ENCODE measurements at places on chromosomes 4 and X.

GRCh38 chr4:24793219-24794005, 2.0 kb upstream of the SOD3 start:
- DNase-seq = no peak

- DNase-seq = no peak
These were observed 165.1 kb upstream of the PPP3CA start for GRCh38 chr4:101512416-101512815.

- no peak for DNase-seq
These were observed 6.1 kb downstream of the AKAP17A start for GRCh38 chrX:1597345-1598020.

DNA sequence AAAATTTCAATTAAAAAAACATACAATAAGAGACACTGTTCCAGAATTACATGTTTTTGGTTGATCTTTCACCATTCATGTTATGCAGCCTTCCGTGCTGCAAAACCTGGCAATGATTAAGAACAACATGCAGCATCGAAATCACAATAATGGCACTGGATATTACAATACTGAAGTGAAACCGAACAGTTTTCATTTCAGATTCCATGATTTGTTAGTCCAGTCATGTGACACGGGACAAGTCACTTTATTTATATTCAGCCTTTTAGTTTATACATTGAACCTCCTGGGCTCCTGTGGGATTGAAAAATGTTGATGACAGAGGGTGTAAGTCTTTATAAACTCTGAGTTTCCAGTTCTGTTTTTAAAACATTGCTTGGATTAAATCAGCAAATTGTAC, 142.5 kb upstream of the TTC29 start:
- no peak for DNase-seq

DNA sequence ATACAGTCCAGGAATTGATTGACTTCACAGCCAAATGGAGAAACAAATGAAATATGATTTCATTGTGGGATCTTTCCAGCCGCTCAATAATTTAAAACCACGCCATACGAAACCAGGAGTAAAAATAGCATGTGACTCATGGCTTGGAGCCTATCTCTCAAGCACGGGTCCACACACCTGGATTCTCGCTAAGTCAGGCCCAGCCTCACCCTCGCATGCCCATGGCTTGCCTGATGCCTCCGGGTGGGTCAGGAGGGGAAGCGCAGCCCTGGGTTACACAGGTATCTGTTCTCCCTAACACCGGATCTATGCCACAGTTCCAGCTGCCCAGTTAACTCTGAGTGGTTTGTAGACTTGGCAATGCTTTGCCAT, 5.6 kb upstream of the ABLIM2 start:
- DNase-seq = no peak

DNA sequence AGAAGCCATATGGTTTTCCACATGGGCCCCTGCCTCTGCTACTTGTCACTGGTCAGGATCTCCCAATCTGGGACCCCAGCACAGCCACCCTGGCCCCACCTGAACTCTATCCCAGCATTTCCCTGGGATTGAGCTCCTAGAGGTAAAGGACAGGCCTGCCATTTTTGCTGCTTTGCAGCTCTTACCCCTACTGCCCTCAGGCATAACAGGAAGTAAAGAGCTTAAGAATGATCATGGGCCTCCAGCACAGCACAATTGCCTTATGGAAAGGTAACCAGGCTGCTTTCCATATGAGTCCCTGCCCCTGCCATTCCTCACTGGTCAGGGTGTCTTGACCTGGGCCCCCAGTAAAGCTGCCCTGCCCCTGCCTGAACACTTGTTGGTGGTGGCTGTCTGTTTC, 254.9 kb upstream of the ZCCHC13 start:
- no peak for DNase-seq

DNA sequence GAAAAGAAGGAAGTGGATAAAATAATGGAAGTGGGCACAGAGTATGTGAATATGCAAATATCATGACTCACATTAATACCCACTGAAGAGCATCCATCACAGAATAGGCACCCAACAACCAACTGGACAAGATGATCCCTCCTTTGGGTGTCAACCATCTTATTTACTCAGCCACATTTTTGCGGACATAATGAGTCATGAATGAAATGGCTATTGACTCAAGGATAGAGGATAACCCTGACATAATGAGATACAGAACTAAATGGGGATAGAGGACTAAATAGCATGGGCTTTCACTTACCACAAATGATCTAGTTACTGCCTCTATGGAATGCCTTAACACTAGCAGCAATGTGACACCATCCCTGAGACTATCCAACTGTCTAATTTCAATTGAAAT, 224.7 kb downstream of the ANTXR2 start:
- DNase-seq = no peak

DNA sequence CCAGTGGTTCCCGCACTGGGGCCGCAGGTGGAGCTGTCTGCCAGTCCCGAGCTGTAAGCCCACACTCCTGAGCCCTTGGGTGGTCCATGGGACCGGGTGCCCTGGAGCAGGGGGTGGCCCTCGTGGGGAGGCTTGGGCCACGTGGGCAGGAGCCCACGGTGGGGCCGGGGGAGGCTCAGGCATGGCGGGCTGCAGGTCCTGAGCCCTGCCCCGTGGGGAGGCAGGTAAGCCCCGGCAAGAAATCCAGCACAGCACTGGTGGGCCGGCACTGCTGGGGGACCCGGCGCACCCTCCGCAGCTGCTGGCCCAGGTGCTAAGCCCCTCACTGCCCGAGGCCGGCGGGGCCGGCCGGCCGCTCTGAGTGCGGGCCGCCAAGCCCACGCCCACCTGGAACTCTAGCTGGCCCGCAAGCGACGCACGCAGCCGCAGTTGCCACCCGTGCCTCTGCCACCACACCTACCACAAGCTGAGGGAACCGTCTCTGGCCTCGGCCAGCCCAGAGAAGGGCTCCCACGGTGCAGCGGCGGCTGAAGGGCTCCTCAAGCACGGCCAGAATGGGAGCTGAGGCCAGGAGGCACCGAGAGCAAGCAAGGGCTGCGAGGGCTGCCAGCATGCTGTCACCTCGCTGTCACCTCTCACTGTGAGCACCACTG, 2.0 kb upstream of the METAP1 start:
- no peak for DNase-seq

- DNase-seq = no peak
These were observed 106.4 kb upstream of the NDST4 start for GRCh38 chr4:115219862-115220261.

DNA sequence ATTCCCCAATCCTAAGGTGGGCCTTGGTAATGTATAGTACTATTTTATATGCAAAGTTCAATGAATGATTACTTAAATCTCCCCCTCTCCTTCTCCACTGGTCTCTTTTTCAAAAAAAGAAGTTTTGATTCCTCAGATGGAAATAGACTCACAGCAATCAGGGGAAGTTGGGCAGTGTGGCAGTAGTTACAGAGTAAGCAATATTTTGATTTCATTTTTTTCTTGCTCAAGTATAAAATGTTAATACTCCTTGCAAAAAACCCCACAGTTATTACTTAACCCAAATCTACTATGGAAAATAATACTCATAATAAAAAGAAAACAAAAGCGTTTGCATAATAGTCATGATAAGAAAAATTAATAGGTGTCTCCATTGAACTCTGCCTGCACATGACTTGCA, 56.9 kb upstream of the CXCL8 start:
- DNase-seq = no peak

- no peak for DNase-seq
These were observed 204.8 kb downstream of the VEGFC start for GRCh38 chr4:176587920-176588319.

- no peak for DNase-seq
These were observed 256.5 kb upstream of the FAT1 start for GRCh38 chr4:186979961-186980745.

All from NCI-H1436 treated with DMSO at 0.1 percent for 48 hours (cell line).